ENCODE measurements at places on chromosomes 5 and 9.

DNA sequence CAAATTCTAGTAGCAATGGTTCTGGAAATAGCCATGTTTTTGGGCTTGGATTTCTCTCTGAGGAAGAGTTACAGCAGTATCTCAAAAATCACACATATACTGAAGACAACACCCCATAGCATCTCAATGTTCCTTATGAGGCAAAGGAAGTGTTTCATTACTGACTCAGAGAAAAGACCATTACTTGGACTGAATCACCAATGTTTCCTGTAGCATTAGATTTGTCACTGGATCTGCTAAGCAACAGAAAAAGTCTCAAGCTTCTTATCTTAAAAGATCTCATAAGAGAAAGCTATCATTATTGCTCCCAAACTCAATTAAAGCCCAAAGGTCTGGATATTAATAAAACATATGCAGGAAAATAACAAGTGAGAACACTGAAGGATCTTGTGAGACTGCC is 272.4 kb downstream of the ADAMTS6 start:
- no peak for DNase-seq

- no peak for DNase-seq
Measured at GRCh38 chr9:111412280-111412679, 71.9 kb downstream of the ECPAS start.

- no peak for DNase-seq
Measured at GRCh38 chr5:43138512-43138893, 17.8 kb downstream of the ZNF131 start.

DNA sequence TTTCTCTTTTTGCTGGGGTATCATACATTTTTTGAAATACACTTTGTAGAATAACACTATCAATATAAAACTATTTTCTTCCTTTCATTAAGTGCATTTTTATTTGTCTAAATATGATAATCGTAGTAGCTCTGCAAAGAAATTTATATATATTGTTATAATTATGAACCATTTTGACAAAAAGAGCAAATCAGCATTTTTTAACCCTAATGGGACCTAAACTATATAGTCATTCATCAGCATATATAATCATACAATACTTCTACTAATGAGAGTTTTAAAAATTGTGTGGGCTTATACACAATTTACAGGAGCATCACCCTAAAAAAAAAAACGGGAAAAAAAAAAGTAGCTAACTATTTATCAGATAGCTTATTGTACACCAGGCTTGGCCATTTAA is 329.7 kb upstream of the TYRP1 start:
- DNase-seq, result no peak

DNA sequence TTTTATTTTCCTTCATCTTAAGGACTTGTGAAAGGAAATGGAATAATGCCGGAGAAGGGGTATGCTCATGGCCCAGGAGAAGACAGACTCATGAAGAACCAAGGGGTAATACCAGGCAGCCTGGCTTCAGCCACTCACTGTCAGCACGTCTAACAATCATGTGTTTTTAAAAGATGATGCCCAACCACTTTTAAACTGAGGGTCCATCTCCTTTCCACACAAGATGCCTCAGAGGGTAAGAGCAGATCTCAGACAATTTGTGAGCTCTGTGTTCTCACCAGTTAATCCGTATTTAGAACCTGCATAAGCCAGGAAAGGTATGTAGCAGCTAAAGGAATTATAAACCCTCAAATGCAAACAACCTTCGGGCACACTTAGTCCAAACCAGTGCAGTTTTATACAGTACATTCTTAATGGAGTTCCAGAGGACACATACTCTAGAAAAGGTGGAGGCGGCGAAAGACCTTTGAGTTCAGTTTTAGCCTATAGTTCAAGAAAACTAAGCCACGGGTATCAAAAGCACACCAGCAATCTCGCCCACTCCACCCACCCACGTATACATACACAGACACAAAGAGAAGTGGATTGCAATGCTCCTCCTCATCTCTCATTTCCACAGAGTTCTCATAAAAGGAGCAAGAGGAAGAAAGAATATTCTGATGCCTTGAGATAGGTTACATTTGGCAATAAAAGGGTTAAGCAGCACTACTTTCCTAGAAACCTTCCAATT is 2.6 kb downstream of the DIAPH1 start:
- no peak for DNase-seq

DNA sequence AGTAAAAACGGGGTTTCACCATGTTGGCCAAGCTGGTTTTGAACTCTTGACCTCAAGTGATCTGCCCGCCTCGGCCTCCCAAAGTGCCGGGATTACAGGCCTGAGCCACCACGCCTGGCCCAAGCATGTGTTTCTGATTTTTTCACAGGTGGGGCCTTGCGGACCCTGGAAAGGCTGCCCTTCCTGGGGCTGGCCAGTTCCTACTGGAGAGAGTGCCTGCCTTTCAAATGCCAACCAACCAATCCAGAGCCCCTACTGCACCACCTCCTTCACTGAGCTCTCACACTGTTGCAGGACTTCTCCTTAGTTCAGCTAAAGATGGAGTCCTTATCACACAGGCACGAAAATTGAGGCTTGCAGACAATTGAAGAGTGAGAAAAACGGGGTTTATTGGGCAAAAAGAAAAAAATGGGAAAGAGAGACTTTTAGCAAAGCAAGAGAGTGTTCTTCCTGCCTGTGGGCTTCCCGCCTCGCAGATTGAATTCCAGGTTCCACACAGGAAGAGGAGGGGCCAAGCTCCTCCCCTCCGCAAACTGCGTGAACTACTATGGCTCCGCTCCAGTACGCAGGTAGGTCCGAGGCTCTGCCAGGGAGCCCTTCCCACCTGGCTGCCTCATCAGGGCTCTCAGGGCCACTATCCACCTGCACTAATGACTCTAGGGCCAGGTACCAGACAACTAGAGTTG is 8.3 kb upstream of the CMBL start:
- no peak for DNase-seq

GRCh38 chr9:122155796-122156195 is 3.8 kb downstream of the NDUFA8 start:
- no peak for DNase-seq

- peak; percentile 45 for DNase-seq
Measured at GRCh38 chr9:34664281-34665066, 2.0 kb upstream of the CCL27 start.

- DNase-seq, result no peak
Measured at GRCh38 chr9:114588651-114589526, 1.3 kb downstream of the ATP6V1G1 start.

GRCh38 chr9:79054500-79054899 is 517.3 kb upstream of the TLE4 start:
- no peak for DNase-seq

- no peak for DNase-seq
Measured at GRCh38 chr5:58927181-58927580, 344.3 kb downstream of the RAB3C start.

DNA sequence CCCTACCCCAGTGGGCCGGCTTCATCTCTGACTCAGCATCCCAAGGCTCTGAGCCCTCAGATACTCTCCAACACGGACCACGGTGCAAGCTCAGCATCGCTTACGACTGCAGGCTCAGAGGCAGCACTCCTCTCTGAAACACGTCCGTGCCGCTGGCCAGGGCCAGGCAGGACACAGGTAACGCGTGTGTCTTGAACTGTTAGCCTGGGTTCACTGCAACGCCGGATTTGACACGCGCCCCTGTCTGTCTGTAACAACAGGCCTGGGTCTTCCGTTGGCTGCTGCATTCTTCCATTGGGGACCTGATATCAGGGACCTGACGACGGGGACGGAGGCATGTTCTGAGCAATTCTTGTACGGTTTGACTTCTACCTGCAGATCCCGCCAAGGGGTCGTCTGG is 6.4 kb downstream of the SLC6A3 start:
- DNase-seq, result no peak

DNA sequence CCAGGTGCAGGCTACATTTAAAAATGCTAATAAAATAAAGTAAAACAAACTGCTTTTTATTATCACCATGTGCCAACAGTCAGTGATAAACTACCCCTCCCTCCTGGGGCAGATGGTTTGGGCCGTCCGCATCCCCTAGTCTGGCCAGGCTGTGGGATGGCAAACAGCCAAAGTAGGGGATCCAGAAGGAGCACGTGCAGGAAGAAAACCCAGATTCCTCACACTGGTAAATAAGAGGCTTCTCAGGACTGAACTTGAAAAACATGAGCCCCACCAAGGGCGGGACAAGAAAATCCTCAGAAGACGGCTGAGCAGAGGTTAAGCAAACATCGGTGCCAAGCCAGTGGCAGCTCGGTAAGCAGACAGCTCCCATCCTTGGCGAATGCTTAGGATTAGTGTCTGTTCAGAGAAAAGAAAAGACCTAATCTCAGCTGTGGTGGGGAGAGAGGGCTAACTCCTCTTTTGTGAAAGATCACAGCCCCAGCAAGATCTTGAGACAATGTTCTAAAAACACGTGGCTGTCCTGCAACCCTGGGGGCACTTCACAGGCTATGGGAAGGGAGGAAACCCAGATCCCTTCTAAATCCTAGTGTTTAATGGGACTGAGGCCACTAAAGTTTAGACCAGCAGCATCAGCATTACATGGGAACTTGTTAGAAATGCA is 46.5 kb upstream of the GDNF start:
- no peak for DNase-seq

DNA sequence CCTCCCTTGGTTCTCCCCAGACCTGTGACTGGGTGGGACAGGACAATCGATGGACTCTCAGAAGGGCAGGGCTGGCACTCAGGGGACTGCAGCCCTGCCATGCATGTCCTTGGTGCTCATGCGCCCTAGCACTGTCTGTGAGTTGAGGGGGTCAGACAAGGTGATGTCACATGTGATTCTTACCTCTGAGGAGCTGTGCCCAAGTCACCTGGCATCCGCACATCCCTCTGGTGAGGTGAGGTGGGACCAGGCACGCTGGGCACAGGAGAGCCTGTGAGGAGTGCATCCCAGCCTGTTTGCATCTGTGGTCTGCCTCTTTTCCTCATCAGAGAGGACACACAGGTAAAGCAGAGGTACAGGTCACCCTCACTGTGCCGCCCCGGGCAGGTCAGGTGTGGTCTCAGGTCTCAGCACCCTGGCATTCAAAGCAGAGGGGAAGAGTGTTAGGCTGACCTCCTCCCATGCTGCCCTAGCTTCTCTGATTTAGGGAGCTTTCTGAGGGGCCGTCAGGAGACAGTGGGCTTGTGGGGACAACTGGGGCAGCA is 14.8 kb downstream of the TRIP13 start:
- no peak for DNase-seq

DNA sequence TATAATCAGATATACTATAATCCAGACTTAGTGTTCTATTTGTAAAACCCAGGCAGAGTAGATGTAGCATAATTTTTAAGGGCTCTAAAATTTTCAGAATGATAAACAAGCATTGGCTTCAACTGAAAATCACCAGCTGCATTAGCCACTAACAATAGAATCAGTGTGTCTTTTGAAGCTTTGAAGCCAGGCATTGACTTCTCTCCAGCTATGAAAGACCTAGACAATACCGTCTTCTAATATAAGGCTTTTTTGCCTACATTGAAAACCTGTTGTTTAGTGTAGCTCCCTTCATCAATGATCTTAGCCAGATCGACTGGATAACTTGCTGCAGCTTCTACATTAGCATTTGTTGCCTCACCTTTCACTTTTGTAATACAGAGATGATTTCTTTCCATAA is 1877.3 kb upstream of the ACO1 start:
- DNase-seq, result no peak

DNA sequence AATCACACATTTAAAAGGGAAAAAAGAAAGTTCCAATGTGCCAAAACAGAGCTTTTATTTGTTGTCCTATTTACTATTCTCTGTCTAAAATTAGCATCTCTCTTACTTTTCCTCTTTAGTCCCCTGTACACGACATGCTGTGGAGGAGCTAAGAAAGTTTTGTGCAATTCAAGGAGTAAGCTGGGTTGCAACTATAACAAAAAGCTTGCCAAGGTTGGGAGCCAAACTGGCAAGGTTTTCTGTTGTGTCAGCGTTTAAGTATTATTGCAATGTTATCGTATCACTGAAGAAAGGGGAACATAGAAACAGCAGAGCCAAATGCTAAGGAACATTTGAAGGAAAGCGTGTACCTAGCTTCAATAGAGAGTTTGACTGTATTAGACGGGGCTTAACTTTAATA is 680.8 kb downstream of the CETN3 start:
- no peak for DNase-seq

DNA sequence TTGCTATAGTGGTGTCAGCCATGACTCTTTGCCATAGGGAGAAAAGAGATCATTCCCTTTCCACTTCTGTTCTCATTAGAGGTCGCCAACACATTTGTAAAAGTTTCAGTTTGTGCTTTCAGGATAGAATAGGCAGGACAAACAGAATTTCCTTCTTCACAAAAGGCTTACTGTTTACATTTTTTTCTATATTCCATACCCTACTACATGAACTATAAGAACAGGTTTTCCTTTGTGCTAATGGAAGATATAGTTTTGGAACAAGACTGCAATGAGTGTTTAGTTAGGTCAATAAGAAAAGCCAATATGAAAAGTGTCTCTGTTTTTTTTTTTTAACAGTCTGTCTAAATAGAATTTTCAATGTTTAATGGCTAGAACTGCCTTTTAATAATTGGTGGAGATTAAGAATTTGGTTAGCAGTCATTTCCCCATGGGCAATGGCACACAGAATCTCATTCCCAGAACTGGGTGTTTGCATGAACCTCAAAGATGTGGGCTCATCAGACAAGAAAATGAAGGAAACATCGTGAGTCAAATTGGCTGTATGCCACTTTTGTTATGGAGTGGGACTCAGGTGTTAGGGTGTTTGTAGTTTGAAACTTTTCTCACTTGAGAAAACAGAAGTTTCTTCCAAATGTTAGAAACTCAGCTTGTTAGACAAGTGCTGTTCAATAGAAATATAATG is 75.2 kb upstream of the PRLR start:
- DNase-seq, result no peak

DNA sequence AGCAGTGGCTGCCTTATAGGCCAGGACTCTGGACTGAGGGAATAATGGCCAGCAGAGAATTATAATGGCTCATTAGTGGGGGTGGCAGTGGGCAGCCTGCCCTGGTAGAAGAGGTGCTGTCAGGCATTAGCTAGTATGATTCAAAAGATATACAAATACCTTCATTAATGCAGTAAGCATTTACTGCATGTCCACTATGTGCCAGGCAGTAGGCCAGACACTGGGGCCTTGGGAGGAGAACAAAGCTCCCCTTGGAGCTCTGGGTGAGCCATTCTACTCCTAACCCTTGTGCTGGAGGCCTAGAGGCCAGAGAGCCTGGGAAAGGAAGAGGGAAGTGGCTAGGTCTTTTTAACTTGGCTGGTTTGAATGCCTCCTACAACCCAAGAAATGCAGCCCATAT is 2.0 kb upstream of the GARNL3 start:
- DNase-seq, result no peak

Measured in AML-193 (cell line).